Fibroblast of mammary gland (primary cell): ENCODE measurements at places on chromosomes 6 and 20.

- DNase-seq = no peak
Measured at GRCh38 chr6:140134224-140134623, 759.8 kb upstream of the CITED2 start.

- DNase-seq = no peak
Measured at GRCh38 chr20:54726687-54727300, 251.4 kb downstream of the DOK5 start.

DNA sequence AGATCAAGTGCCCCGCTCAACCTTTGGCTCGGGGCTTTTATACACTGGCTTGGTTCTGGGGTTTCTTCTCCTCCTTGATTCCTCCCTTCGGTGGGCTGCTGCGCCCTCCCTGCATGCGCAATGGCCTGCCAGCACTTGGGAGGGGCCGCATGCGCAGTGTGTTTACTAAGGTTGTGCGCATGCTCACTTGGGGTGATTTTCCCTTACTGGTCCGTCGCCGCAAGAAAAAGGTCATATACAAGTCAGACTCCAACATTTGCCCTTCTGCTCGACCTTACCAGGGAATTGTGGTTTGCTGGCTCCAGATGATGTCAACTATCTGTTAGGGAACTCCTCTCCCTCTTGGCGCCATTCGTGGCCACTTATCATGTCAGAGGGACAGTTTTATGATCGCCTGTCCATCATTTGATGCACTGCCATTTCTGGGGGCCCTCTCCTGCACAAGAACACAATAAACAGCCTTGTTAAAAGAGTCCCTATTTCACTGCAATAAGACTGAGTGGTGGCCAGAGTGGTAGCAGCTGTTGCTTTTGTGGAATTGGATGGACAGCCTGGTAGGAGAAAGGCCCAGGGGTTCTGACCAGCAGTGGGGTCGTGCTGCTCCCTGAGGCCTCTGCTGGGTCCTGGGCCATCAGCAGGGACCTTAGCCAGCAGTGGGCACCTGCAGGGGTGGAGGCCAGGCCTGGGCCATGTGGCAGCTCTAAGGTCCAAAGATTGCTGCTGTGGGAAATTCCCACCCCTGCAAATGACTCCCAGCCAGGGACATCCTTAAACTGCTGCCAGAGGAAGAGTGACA, 2.8 kb upstream of the LBP start:
- DNase-seq = peak; percentile 74

DNA sequence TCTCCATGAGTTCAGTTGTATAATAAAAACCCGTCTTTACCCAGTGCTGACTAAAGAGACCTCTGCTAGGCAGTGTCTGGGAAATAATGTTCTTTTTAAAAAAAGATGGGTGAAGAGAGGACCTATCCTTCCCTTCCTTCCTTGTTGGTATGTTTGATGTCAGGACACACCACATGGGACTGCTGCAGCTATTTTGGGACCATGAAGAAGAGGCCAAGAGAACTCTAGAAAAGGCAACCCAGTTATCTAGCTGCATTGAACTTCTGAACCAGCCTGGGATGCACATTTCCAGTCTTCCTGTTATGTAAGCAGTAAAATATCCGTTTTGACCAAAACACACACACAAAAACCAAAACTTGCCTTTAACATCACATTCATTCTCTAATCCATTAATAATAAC, 77.3 kb downstream of the RFX6 start:
- no peak for DNase-seq

DNA sequence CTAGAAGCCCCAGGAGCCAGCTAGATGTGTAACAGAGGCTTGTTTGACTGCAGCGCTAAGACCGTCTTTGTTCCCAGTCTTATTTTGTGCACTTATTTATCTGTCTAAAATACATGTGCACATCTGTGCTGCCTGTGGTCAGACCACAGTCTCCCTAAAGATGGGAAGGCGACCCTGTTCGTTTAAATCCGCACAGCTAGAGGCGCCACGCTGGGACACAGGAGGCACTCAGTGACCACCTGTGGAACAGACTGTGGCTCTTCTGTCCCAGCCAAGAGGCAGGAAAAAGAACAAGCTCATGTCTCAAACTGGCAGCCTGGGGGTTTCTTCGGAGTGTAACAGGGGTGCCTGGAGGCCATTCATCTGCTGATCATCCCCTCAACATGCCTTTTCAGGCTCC, 66.8 kb downstream of the CPNE5 start:
- no peak for DNase-seq

DNA sequence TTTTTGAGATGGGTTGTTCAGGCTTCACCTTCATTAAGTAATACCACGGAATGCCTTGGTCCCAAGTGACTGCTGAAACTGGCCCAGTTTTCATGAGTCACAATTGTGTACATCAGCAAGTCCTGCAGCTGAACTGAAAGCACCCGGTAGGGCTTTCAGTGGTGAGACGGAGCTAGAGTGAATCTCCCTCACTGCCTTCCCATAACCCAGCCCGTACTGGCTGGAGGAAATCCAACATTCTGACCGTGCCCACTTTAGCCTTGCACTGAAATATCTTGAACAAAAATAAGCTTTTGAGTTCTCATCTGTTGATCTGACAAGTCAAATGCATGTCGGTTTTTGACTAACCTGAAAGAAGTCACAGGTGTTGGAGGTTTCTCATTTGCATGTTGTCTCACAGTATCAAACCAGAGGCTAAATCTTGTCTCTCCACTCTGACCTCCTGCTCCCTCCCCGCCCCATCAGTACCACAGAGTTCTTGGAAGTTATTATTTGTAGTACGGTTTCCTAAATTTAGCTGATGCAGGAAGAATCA, 35.9 kb downstream of the DUSP22 start:
- DNase-seq = peak; percentile 98

GRCh38 chr6:48087448-48087847, 23.5 kb downstream of the PTCHD4 start:
- peak; percentile 72 for DNase-seq

GRCh38 chr6:133208183-133208755, 32.9 kb upstream of the EYA4 start:
- no peak for DNase-seq

DNA sequence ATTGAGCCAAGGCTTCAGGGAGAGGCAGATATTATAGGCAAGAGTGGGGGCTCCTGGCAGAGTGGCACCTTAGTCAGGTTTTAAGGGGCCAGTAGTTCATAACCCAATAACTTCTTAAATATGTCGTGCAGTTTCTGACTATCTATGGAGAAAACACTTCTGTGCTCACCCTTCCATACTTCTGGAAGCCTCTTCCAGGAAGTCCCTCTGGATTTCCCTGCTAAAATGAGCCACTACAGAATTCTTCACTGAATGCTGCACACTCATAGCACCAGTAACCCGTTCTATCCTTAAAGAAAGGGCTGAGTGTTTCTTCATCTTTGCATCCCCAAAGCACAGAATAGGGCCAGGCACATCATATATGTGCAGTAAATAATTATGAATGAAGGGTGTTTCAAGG, 198.5 kb upstream of the SLC24A3 start:
- no peak for DNase-seq

DNA sequence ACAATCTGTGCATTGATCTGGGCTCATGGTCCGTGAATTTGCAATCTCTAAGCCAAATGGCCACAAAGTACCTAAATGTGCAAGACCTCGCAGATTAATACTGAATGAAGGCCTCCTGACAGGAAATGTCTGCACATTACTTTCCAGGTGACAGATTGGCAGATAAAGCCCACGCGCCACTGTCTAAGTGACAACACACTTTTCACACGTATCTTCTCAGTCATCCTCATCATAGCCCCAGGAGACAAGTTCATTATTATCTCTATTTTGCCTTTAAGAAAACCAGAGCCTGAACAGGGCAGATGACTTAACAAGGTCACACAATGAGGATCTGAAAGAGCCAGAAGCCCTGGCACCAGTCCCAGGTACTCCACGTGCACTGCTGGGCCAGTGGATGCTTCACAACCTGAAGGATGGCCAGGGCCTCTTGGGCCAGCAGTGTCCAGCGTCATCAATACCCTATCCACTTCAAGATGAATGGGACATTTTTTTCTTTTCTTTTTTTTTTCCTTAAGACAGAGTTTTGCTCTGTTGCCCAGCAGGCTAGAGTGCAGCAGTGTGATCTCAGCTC, 266.3 kb downstream of the PTPRT start:
- no peak for DNase-seq

- no peak for DNase-seq
Measured at GRCh38 chr6:166253778-166254204, 54.4 kb downstream of the PRR18 start.

GRCh38 chr6:35090734-35091133, 50.4 kb downstream of the TCP11 start:
- no peak for DNase-seq

DNA sequence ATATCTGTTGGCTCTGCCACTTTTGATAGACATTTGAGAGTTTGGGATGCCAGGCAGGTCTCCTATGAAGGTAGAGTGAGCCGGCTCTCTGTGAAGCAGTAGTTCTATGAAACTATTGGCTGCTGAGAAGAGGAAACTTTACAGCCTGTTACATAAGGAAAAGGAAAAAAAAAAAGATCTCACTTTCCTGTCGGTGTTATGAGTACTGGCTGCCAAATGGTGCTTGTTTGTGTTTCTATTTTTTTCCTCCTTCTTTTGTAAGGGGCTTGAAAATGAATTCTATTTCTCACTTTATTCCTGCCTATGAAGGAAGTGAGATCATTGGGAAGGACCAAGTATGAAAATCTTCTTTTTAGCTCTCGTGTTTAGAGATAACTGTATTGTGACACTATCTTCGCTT, 73.1 kb upstream of the CLDN20 start:
- no peak for DNase-seq

DNA sequence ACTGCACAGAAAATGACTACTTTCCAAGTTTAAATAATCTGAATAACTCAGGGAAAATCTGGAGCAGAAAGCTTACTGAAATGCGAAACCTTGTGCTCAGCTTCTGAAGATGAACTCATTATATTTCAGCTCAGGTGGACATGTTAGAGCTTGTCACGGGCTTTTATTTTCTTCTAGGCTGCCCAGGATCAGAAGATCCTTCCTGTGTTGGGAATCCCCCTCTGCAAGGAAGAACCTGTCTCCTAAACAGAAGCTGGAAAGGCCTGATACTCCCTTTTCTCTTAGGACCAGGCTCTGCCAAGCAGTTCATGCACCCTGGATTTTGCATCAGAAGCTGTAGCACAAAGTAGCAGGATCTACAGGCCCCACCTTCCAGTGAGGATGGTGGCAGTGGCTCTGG, 5.1 kb upstream of the SLC2A12 start:
- DNase-seq = no peak
